ENCODE measurements at places on chromosomes 4 and X.

- no peak for DNase-seq
Measured at GRCh38 chrX:129968968-129969367, 13.5 kb upstream of the BCORL1 start.

DNA sequence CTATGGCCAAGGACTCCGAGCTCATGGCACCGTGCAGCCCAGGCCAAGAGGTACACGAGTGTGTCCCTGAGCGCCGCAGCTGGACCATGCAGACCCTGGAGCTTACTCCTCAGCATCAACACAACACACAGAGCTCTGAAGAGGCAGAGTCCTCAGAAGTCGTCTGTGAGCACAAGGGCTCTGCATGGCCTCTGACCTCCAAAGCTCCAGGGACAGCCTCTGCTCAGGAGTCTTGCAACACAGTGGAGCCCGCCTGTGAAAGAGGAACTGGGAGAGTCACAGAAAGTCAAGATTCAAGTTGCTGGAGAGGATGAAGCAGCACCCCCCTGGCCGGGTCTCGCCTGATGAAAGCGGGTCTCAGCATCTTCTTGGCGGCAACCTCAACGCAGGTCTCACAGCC, 2.9 kb downstream of the LRPAP1 start:
- DNase-seq, result no peak

DNA sequence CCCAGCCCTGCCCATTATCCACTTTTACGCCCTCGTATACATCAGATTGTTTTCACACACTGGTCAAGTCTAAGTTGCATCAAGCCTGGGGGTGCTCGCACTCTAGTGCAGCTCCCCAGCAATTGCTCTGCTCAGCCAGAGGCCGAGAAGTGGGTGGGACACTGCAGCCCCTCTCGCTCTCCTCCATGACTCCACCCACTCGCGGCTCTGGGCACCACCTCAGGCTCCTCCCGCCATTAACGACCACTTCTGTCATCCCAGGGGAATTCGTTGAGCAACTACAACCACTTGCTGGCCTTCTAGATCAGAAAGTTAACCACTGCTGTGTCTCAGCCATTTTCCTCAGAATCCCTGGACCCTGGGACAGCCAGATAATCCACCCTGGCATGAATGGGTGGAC, 53.6 kb downstream of the ETNPPL start:
- DNase-seq, result no peak

DNA sequence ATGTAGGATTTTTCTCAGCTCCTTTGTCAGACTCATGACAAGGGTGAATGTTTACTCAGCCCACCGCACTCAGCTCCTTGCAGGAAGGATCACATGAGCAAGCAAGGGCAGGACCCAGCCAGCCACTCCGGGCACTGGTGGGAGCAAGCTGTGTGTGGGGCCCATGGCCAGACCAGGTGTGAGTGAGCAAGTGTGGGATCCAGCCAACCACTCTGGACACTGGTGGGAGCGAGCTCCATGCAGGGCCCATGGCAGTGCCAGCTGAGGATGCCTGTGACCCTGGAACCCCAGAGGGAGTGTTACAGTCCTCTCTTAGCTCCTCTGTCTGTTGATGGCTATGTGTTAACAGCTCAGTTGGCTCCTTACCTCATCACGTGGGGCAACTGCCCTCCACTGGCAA, 2750.6 kb downstream of the PCDH7 start:
- DNase-seq, result no peak

- DNase-seq, result no peak
Measured at GRCh38 chr4:24928708-24929107, 15.9 kb upstream of the CCDC149 start.

GRCh38 chr4:37538931-37539330, 147.2 kb downstream of the RELL1 start:
- DNase-seq, result no peak

DNA sequence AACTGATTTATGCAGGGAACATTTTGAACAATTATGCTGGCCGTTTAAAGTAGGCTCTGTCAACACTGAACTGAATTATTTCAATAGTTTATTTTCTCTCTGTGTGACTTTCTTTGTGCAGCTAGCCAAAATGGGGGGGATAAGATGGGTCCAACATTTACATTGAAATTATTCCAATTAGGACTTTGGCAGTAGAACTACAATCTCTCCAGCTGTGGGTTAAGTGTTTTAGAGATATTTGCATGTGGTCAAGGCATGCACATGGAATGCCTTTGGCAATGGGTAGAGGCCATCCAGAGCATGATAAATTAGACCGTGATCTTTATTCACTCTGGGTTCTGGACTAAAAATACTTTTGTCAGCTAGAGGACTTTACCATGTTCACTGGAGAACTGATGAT, 107.9 kb upstream of the ELOVL6 start:
- no peak for DNase-seq

DNA sequence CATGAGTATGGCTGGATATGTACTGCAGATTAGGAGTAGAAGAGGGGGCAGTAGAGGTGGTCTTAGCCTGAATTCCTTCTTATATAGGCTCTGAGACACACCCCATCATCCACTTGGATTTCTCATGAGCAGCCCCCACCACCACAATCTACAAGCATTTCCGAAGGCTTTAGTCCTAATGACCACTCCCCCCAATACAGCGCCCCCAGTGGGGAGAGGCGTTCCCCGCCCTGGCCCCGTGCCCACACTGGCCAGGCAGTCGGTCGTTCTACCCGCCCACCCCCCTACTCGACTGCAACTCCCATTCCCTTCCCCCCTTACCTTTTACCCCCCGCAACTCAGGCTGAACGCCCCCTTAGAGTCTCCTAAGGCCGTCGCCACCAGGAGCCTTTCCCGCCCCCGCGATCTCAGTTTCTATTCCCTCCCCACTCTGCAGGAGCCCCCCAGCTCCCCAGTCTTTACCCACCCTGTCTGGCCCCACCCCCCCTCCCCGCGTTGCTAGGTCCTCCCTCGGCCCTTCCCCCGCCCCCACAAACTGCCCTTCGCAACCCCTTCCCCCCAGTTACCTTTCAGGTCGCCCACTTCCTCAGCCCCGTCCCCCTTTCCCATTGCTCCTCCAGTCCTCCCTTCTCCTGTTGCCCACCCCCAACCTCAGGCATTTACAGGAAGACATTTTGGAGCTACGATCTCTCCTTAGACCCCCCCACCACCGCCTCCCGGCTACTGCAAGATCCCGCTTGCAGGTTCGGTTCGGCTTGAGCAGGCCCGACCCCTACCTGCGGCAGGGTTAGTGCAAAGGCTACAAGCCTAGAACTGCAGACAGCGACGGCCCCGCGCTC, 468 bp downstream of the ZMYM3 start:
- DNase-seq, result peak; percentile 7

- DNase-seq, result no peak
Measured at GRCh38 chr4:115154826-115155225, 41.4 kb upstream of the NDST4 start.

DNA sequence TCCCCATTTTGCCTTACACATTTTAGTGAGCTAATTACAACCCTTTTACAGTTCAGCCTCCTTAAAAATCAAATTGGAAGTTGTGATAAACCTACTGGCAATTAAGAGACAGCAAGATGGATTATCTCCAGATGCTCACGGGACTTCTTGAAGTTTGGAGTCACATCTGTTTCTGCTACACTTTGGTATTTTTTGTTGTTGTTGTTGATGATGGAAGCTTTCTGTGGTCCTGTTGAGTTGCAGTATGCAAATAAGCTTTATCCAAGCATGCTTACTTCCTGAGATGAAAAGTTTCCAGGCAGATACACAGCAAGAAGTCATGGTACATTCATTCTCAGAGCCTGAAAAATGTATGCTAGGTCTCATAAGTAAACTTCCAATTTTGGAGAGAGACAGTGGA, 670.0 kb upstream of the AMOT start:
- DNase-seq, result no peak

All from activated effector memory CD4-positive, alpha-beta T cell treated with Interleukin-2 at 50 U/mL for 16 hours (primary cell).